Stimulated activated CD4-positive, alpha-beta T cell treated with anti-CD3 and anti-CD28 coated beads, Interleukin-12 subunit alpha, Interleukin-12 subunit beta, amount 100 ng/mL, for 48 hours (primary cell): ENCODE measurements at places on chromosomes 3 and 15.

DNA sequence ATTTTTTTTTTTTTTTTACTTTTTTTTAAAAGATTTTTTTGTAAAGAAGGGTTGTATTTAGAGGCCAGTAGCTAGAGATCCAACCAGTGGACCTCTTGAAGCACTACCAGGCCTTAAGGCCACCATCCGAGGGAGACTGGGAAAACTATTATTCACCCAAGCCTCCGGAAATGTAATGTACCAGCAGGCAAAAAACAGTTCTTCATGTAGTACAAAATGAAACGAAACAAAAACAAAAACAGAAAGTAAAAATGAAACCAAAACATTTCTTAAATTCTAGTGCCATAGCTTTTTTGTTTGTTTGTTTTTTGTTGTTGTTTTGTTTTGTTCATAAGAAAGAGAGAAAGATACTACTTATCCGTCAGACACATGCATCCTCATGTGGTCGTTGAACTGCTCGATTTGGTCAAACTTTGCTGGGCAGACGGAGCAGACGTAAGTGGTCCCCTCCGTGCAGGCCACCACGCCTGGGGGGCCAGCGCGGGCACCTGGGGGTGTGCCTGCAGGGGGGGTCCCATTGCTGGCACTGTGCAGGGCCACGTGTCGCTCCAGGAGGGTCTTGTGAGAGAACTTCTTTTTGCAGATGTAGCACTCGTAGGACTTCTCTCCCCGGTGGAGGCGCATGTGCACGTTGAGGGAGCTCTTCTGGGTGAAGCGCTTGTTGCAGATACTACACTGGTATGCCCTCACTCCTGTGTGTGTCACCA, 45.0 kb downstream of the TIGIT start:
- no peak for DNase-seq

DNA sequence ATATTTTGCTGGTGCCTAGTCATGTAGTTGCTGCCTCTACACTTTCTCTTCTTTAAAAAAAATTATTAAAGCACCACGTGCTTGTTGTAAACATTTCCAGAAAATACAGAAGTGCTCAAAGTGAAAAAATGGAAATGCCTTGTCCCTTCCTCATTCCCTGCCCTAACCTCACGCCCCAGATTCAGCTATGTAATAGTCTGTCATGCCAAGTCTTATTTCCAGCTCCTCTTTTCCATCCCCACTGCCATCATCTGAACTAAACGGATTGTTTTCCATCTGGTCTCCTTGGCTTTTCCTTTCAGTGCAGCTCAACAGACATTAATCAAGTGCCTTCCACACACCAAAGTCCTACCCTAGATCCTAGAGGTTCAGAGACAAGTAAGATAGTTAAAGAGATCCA, 15.5 kb downstream of the ZNF774 start:
- no peak for DNase-seq

DNA sequence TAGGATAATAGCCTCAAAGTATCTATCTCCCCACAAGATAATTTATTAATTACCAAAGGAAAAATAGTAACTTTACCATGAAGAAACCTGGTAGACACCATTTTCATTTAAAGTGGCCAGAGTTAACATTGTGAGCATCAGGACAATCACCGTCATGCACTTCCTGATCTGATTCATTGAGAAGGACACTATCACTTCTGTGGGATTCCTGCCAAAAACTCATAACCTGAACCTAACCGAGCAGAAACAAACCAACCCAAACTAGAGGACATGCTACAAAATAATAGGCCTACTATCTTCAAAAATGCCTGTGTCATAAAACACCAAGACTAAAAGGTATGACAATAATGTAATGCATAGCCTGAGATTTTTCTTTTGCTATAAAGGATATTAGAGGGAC, 39.0 kb downstream of the FSIP1 start:
- DNase-seq: no peak

- no peak for DNase-seq
Observed at GRCh38 chr15:101332061-101332467, 37.0 kb upstream of the SNRPA1 start.

- DNase-seq: no peak
Observed at GRCh38 chr3:124805671-124806070, 75.4 kb downstream of the UMPS start.
